ENCODE measurements at places on chromosomes 13 and 19.

DNA sequence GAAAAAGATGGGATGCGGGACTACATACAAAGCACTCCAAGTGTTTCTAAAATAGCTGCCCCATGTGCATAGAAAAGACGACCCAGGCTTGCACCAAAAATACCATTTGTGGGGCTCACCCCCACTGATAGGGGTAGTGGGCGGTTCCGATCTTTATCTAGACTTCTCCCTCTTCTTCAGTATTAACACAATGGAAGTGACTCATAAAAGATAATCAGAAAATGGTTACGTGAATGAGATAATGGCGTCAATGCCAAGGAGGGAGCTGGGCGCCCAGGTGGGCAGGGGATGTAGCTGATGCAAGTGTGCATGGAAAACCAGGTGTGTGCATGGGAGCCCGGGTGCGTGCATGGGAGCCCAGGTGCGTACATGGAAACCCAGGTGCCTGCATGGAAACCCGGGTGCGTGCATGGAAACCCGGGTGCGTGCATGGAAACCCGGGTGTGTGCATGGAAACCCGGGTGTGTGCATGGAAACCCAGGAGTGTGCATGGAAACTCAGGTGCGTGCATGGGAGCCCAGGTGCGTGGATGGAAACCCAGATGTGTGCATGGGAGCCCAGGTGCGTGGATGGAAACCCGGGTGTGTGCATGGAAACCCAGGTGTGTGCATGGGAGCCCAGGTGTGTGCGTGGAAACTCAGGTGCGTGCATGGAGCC is 32.7 kb downstream of the LAMP1 start:
- DNase-seq, result no peak

- DNase-seq, result no peak
Measured at GRCh38 chr19:18863843-18864362, 32.1 kb downstream of the CERS1 start.

GRCh38 chr13:97316390-97316789 is 94.3 kb downstream of the MBNL2 start:
- no peak for DNase-seq

DNA sequence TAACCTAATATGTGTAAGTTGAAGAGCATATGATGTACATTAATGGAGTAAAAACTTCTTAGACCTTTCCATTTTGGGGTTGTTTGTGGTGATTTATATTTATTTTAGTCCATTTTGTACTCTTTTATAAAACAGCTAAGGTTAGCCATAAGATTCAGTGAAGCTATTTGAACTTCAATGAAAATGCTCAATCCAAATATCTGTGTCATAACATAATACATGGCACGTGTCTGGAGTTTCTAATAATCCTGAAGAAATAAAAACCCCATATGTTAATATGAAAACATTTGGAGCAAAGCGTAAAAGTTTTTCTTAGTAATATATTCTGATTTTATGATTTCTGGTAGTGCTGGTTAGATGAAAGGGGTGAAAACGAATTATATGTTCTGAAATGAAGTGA is 1729.7 kb downstream of the PCDH9 start:
- no peak for DNase-seq

DNA sequence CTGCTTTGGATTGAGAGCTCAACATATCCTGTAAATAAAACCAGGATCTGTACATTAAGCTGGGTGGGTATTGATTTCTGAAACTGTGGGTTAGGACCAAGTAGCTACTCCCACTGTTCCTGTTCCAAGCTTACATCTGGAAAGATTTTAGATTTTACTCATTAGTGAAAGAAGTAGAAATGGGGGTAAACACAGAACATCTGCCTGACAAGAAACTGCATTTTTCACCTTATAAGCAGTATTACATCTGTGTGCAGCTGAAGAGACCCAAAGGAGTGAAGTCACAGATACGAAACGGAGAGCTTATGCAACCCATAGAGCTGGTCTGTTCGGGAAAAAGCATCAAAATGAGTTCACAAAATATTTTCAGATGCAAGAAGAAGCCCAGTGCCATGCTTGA is 235.2 kb downstream of the SLITRK5 start:
- DNase-seq, result no peak

DNA sequence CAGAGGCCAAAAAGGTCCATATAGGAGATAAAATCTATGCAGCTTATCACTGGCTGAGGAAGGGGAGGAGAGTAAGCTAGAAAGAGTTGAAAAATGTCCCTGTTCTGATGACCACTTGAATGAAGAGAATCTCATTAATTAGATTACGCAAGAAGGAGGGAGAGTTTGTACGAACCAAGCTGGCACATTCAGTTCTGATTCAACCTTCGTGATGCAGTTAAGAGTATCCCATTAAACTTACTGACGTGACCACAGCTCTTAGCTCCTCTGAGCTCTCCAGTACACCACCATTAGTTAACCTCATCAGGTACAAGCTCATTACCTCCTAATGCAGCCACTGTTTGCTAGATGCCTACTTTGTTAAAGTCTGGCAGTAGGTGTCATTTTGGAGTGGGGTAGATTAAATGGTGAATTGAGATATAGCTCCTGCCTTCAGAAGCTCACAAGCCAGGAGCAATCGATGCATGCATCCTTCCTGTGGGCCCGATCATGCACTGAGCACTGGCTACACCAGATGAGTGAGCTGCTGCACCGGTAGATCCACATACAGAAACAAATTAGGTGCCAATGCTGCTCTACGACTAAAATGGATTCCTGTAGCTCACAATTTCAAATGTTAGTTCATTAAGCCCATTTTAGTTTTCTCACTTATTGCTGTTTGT is 458.3 kb downstream of the COG6 start:
- no peak for DNase-seq

DNA sequence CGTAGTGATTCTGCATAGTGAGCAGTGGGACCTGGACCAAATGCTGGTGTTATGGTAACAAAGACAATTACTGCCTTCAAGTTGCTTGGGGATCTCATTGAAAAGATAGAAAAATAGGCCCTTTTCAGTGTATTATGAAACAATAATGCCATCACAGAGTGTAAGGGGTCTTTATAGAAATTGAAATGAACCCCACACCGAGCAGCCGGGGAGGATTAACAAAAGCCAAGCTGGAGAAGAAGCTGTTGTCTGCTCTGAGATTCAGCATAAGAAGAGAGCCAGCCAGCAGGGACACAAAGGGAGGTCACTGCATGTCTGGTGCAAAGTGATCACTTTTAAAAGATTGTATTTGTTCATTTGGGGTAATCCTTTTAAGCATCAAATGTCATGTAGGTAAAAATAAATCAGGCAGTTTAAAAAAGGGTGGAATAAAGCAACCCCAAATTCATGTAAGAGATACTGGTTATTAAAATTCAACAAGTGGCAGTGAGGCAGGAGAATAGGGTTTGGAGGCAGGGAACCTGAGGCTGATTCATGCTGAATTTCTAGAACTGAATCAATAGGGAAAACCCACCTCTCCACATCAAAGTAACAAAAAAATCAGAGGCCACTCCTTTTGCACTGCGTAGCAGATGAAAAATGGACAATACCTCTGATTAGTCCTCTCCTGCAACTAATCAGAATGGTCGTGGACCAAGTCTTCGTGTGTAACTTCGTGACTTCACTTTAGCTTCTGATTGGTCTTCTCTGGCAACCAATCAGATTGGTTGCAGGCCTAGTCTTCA is 1548.3 kb upstream of the SLC10A2 start:
- no peak for DNase-seq

GRCh38 chr13:51644654-51645053 is 60.4 kb downstream of the WDFY2 start:
- no peak for DNase-seq

- DNase-seq, result no peak
Measured at GRCh38 chr13:33355201-33355895, 69.8 kb upstream of the STARD13 start.

DNA sequence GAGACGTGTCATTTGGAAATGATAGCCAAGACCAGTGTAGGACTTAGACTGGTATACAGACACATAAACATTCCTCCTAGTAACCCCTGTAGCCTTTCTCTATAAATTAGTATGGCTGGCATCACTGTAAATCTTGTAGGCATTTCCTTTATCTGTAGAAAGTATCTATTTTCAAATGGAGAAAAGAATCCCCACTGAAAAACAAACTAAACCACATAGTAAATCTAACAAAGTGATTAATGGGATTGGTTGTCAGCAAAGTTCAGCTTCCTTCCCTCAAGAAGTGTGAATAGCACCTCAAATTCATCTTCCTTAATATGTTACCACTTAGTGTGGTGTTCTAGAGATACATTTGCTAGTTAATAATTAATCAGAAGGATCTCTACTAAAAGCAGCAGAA is 119.4 kb upstream of the NBEA start:
- DNase-seq, result no peak

DNA sequence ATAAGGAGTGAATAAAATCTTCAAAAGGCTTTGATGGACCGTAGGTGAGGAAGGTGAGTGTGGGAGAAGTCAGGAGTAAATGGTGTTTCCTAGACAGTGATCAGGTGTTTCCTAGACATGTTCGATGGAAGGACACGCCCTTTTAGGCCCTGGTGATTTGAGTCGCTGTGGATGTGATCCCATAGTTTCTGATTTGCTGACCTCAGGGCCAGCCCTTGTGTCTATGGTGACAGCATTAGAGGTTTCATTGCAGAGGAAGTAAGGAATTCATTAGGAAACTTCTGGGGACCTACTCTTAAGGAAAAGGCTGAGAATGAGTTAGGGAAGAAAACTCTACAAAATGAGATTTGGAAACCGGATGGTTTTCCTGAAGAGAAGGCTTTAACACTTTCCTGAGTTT is 31.5 kb upstream of the RNF113B start:
- no peak for DNase-seq

DNA sequence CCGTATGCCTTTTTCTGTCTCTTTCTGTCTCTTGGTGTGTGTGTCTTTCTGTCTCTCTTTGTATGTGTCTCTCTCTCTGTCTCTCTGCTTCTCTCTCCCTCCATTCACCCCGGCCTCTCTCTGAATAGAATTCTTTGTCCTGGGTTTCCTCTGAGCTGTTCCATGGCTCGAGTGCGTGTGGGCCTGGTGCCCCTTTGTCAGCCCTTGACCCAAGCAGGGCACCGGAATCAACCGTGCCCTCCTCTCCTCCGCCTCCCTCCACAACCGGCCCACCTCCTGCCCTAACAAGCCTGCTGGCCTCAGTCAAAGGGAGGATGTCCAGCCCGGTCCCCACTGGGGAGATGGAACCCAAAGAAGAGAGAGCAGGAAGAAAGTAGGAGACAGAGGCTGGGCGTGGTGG is 3.2 kb downstream of the AXL start:
- DNase-seq, result no peak

DNA sequence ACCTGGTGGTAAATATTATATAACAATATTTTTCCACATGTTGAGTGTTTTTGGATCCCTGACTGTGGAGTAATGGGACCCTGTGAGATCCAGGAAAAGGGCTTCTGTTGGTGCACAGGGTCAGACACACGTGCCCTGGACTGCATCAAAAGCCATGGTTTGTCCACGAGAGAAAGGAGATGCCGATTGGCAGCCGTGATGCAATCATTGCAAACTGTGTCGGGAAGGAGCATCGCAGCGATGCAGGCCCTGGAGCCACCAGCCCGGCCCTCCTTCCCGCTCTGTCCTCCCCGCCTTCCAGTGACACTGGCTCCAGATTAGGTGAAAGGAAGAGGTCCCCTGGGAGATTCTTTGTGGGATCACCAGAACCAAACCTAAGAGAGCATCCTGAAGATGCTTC is 9.1 kb downstream of the COL4A2 start:
- no peak for DNase-seq

- DNase-seq, result no peak
Measured at GRCh38 chr13:99808786-99809185, 162.8 kb downstream of the ZIC5 start.

DNA sequence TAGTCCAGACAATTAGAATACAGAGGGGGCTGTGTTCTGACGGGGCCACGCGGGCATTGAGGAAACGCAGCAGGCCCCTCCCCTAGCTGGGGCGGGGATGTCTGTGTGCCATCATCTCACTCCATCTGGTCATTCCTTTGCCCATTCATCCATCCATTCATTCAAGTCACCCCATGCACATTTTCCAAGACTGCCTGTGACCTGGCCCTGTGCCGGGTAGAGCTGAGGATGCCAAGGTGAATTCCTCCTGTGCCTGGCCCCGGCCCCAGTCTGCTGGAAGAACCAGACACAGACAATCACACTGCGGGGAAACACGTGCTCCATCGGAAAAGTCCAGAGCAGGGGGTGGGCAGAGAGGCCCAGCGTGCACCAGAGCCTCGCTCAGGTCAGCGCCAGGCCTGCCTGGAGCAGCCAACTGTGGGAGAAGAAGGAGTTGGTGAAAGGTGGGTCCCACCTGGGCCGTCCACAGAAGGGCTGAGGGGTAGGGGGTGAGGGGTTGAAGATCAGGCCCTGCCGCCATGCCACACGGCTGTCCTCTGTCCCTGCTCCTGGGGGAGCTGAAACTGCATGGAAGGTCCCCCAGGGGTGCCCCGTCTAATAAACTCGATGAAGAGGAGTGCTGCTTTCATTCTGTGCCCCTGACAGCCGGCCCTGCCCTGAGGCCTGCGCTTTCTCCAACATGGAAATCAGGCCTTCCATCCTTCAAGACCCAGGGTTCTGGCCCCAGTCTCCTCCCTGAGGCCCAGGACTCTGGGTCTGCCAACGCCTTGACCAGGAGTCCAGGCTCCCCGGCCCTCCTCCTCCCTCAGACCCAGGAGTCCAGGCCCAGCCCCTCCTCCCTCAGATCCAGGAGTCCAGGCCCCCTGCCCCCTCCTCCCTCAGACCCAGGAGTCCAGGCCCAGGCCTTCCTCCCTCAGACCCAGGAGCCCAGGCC is 1.6 kb upstream of the CACNG6 start:
- no peak for DNase-seq

DNA sequence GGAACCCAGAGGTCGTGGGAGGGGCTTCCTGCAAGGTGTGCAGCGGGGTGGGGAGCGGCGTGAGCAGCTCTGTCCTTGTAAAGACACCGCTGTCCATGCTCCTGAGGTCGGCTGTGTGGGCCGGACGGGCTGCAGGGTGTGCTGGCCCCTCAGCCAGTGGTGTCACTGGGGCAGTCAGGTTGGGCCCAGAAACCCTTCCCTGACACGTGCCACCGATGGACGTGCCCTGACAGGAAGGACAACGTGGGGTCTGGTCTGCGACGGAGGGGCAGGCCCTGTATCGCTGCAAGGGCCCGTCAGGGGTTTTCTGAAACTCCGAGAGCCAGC is 4.2 kb upstream of the RPS15 start:
- DNase-seq, result no peak

DNA sequence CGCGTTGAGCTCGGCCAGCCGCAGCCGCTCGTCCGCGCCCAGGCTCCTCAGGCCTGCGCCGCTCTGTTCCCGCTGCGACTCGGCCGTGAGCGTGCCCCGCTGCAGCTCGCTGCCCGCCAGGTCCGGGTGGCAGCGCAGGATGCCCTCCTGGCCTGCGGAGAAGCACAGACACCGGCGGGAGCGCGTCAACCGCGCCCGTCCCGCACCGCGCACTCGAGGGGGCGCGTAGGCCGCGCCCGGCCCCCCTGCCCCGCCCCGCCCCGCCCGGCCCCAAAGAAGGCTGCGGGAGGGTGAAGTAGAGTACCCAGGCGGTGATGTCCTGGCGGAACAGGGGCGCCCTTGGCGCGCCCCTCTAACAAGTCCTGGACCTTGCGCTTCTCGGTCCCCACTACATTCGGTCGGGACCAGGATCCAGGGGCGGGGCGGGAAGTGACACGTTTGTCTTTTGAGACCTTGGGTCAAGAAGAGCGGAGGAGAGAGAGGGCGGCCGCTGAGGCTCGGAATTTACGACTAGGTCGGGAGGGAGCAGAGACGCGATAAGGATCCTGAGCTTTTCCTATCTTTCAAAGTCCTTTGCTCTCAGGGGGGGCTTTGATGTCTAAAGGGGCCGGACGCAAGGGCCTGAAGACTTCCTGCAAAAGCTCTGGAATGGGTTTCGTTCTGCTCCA is 9.3 kb upstream of the CDX2 start:
- DNase-seq, result no peak
